Muscle of back (tissue), 13 donors: ENCODE measurements at places on chromosomes 7 and 10.

DNA sequence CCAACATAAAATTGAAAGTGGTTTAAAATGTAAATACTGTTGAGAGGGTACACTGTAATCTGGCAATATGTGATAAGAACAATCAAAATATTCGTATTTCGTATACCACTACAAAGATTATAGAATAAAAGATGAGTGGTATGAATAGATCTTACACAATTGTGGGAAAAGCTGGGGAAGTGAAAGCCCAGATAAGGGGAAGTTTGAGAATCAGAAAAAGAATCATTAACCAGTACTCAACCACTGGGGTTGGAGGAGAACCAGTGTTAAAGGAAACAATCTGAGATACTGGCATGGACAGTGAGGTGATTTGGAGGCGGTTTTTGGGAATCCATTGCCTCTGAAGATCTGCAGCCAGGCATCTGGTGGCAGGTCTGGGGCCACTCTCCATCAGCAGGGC lies 59.7 kb upstream of the CDK14 start:
- DNase-seq = no peak

DNA sequence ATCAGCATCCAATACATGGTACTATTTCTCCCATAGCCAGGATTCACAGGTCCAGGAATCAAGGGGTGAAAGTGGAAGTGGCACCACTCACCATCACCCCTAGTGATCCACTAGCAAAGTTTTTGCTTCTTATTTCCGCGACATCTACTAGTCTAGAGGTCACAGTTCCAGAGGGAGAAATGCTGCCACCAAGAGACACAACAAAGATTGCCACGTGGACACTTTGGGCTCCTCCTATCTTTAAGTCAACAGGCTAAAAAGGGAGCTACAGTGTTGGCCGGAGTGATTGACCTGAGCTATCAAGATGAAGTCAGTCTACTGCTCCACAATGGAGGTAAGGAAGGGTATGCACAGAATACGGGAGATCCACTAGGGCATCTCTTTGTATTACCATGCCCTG lies 178.2 kb downstream of the AKR1D1 start:
- no peak for DNase-seq

DNA sequence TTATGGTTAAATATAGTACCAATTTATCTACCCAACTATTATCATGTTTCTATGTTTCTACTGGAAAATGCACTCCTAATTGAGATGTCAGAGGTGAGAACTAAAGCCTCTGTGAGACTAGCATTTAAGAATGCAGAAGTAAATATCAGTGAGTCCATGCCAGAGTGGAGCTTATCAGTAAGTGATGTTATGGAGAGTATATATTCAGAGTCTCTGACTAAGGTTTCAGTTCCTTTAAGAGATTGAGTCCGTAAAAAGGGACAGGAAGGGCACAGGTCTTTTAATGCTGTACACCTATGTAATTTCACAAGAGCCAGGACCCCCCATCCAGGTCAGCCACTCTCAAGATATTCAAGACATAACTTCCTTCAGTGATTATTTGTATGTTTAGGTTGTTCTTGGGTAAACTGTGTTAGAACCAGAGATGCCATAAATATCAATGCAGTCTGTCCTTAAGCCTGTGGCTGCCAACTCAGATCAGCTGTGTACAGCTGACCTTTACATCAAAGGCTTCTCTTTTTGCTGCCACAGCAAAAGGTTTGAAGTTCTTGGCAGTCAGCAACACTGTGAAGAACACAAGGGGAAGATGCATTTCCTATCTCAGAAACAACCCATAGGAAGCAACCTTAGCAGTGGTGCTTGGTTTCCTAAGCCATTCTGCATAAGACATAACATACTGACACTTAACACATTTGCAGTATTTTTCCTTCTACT lies 244.8 kb downstream of the BICC1 start:
- no peak for DNase-seq

GRCh38 chr10:78565841-78566240 lies 502.9 kb upstream of the ZMIZ1 start:
- DNase-seq = no peak

GRCh38 chr7:128059143-128059988 lies 28.1 kb upstream of the LRRC4 start:
- no peak for DNase-seq

- peak; percentile 41 for DNase-seq
Measured at GRCh38 chr7:129831424-129832058, 121.2 kb downstream of the UBE2H start.

DNA sequence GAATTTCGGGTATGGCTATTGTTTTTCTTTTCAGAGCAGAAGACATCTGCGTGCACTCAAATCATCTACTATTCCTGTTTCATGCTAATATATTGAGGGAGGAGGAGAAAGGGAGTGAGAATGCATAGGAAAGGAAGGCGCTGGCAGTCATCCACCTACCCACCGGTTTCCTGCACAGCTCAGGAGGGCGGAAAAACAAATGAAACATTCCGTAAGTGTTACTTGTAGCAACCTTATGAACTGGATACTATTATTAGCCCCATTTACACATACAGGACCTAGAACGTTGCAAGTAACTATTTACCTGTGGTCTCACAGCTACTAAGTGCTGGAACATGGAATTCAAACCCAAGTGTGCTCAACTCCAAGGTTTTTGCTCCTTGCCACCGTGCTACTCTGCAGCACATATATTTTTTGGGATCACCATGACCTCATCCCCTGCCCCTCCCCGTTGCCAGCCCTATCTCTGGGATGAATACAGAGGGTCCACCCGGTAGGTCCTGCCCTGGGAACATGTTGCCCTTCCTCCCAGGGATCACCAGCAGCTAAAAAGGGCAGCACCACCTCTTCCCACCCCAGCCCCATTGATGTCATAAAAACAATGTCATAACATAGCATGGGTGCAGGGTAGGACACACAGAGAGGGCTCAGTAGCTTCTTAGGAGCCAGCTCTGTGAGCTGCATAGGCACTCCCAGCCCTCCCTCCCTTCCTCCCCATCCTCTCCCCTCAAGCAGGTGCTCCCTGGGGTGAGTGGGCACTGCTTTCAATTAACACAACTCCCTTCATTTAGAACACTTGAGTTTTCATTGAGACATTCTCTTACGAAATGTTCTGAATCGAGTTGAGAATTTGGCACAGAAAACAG lies 16.9 kb downstream of the GFRA1 start:
- no peak for DNase-seq

DNA sequence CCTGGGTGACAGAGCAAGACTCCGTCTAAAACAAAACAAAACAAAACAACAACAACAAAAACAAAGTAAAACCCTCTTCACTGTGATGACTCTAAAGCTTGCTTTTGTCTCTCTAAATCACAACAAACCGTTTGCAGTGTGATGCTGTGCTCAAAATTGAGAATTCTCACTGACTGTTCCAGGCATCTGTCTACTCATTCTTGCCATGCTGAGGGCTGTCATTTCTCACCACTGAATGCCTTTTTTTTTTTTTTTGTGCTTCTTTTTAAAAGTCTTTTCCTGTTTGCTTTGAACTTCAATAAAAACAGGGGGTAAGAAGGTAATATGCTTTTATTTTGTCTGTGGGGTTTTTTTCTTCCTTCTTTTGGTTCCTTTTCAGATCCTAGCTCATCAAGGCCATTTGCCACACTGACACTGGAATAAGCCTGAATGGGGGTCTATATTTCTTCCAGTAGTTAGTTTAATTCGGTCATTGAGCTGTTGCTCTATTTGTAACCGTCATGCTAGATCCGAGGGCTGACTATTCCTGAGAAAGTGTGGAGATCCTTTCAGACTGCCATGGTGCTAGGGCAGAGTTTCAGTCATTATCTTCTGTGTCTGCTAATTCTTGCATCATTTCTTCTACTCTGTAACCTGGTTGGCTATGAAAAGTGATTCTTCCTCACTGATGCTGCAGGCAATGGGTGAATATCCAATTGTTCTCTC lies 10.6 kb downstream of the FAS start:
- no peak for DNase-seq

GRCh38 chr10:27391916-27392315 lies 112.2 kb upstream of the RAB18 start:
- no peak for DNase-seq

DNA sequence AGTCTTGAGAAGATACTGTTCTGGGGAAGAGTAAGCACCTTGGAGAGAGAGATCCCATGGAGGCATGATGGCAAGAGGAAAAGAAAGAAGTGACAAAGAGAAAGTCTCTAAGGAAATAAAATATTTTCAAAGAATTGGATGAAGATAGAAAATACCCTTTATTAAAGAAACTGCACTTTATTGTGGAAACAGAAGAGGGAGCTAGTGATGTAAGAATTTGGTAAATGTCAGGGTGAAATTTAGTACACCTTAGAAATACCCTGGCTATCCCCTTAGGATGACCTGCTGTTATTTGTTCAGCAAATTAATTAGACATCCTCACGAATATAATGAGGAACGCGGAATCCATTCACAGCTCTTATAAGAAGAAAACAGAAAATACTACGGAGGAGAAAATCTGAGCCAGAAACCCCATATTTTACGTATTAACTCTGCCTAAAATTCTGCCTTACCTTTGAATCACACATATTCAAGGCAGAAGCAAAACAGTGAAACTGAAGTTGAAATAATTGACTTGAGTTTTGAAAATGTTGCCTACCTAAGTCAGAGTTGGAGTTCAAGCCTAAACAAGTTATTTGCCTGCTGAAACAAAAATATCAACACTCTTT lies 90.7 kb downstream of the TFPI2 start:
- DNase-seq = peak; percentile 7

DNA sequence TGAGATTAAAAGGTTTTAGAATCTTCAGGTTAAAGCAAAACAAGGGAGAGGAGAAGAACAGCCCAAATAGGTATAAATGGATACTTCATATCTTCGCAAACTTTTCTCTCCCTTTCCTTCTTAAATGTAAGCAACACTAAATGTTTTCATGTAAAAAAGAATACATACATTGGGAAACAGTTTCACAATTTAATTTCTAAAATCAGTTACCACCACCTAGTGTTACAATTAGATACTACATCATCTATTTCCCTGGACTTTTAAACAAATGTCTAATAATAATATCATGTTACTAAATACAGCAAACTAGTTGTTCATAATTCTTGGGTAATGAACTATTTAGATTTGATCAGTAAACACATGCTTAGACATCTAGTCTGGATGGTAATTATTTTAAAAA lies 35.8 kb downstream of the MINDY3 start:
- peak; percentile 64 for DNase-seq

DNA sequence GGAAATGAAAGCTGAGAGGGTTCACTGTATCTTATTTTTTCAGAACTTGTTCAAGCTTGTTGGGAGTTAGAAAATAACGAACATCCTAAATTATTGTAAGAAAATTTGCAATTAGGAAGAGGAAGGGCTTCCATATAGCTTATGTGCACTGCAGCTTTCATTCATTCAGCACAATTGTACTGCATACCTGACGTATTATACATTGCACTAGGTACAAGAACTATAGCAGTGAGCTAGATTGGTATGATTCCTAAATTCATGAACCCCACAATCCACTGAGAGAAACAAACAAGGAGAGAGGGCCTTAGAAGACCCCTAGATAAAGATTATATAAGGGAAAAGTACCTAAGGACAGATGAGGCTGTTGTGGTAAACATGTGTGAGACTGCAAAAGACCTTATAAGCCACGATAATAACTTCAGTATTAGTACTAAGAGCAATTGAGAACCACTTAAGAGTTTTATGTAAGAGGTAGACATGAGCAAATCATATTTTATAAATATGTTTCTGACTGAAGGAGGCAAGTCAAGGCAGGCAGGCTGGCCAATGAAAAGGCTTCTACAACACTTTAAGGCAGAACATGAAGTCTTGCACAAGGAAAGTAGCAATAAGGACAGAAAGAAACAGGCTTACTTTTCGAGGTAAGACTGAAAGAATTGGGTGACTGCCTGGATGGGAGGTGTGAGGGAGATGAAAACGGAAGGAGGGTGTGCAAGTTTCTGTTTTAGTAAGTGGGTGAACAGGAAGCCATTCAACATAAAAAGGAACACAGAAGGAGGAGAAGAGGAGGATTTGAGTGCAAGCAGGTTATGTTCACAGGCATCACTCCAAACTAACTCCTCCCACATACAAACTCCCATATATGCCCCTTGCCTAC lies 77.9 kb upstream of the LRRN3 start:
- no peak for DNase-seq

DNA sequence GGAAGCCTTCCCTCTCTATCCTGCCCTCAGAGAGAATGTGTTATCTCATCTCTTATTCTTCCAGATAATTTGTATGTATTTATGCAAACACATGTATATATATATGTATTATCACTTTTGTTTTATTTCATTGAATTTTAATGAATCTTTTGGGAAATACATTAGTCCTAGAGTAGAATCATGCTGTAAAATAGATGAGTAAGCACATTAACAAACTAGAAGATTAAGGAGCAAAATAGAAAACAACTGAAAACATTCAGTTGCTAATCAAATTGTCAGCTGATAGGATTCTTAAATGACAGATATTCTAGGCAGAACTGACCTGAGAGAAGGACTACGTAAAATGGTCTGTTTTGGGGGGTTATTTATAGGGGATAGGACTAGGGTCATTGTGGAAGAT lies 11.2 kb downstream of the KLLN start:
- no peak for DNase-seq

GRCh38 chr7:12703881-12704280 lies 16.4 kb downstream of the ARL4A start:
- DNase-seq = no peak

DNA sequence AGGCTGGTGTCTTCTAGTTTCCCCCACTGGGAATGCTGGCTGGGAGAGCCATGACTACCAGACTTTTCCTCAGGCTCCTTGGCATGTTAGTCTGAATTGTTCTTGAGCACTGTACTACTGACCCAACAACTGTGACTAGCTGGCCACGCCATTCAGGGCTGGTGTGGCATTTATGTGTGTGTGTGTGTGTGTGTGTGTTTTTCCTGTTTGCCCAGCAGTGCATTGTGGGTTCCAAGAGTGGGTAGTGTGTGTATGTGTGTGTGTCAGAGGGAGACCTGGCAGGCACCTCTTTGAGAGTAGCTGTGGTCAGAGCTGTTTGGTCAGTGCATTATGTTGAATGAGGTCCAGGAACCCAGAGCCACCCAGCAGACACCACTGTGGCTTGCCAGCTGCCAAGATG lies 9.2 kb downstream of the PCBD1 start:
- DNase-seq = no peak

DNA sequence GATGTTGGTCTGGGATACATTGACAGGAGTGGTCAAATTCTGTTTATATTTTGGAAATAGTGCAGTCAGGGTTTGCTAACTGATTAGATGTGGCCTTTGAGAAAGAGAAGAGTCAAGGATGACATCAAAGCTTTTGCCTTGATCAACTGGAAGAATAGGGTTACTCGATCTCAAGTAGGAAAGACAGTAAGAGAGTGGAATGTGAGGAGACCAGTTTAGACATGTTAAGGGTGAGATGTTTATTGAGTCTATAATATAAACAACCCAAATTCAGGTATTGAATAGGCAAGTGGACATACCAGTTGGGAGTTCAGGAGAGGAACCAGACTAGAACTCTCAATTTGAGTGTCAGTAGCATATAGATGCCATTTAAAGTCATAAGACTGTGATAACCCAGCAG lies 1.9 kb upstream of the ANKRD7 start:
- DNase-seq = no peak

GRCh38 chr7:16891874-16892643 lies 10.3 kb upstream of the AGR3 start:
- DNase-seq = no peak
